Retina (tissue), 1 donor: ENCODE measurements at places on chromosomes 16 and 17.

DNA sequence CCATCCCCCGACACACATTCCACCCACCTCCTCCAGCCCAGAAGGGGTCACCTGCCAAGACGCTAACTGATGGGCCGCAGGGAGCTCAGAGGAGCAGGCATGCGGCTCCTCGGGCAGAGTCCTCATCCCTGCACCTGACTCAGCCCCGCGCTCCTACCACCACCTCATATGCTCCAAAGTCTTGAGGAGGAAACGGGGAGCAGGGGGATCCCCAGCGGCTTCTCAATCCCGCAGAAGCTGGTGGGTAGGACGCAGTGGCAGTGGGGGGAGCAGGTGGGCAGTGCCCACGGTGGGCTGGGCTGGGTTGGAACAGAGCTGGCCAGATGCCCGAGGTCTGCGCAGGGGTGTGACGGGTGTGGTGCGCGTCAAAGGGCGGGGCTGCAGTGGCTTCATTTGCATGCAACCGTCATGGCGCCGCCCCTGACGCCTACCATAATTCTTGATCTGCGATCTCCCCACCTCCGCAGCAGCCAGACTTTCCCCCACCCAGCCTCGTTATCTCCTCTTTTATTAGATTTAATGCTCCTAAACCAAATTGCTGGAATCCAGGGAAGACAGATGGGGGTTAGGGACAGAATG is 39.0 kb upstream of the EMP2 start:
- peak; percentile 64 for DNase-seq

- DNase-seq = no peak
Observed at GRCh38 chr16:18039931-18040330, 296.6 kb downstream of the NPIPA8 start.

DNA sequence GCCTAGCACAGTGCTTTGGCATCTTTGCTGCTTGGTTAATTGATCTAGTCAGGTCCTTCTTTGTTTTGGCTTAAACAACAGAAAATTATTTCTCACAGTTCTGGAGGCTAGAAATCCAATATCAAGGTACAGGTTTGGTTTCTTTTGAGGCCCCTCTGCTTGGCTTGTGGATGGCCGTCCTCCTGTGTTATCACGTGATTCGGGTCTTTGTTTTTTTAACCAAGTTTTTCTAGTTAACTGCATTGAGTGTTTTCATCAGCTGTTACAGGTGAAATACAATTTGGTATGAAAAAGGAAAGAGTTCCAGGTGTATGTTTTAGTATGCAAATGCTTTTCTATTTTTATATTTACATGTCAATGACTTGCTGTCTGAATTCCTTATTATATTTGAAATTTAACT is 2.8 kb downstream of the NLK start:
- no peak for DNase-seq

DNA sequence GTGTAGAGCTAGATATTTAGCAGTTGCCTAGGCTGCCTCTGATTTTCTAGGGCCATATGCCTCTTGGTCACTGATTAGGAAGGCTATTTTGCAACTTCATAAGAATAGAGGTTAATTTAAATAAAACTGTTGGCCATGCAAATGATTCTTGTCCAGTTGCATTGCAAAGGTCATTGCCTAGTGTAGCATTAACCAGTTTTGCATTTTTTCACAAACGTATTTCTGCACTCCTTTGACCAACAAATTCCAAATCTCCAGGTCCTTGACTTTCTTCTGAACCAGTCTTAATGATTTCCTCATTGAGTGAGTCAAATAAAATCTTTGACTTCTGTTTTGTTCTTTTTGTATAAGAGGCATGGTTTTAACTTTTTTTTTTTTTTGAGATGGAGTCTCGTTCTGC is 33.5 kb downstream of the ERCC4 start:
- no peak for DNase-seq

- no peak for DNase-seq
Observed at GRCh38 chr16:12461201-12461600, 342.5 kb downstream of the CPPED1 start.

- peak; percentile 78 for DNase-seq
Observed at GRCh38 chr17:21376081-21376758, at the start of gene KCNJ12. TSS of gene KCNJ12 (plus strand) at chr17:21376357. CDS start at chr17:21415343, 38,986 bp downstream.

- DNase-seq = no peak
Observed at GRCh38 chr17:67559381-67559966, 158.3 kb upstream of the NOL11 start.

DNA sequence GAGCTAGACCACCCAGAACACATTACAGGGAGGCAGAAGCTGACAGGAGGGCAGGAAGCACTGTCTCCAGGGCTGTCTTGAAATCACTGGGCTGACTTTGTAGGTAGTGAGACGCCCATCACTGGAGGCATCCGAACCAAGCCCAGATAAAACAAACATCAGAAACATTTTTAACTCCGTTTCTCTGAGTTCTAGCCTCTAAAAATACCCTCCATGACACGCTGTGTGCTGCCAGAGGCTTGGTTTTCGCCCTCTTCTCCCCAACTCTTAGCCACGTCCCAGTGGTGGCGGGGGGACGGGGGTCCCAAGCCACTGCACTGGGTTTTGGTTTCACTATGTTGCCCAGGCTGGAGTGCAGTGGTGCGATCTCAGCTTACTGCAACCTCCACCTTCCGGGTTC is 1.2 kb downstream of the CEP295NL start:
- DNase-seq = no peak

- DNase-seq = no peak
Observed at GRCh38 chr16:526181-527014, 1.1 kb upstream of the CAPN15 start.

GRCh38 chr17:6780886-6781285 is 4.9 kb downstream of the FBXO39 start:
- DNase-seq = no peak

- peak; percentile 92 for DNase-seq
Observed at GRCh38 chr16:84511180-84511800, 6.8 kb upstream of the MEAK7 start.

DNA sequence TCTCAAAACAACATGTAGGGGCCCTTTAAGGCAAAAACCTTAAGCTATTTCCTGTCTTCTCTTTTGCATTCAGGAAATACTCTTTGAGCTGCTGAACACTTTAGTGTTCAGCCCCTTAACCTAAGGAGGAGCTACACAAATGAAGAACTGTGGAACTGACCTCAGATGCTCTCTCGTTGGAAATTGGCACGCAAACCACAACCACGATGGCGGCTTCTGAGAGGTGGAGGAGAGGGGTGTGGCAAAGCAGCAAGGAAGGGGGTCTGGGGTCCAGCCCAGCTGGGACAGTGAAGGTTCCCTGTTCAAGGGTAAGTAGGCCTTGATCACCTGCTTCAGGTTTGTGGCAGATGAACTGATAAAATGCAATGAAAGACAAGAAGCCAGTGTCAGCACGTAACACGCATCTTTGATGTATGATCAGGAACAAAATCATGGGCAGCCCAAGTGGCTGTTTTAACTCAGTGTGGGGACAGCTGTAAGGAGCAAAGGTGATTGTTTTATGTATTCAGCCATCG is 291.6 kb upstream of the TNRC6C start:
- no peak for DNase-seq

DNA sequence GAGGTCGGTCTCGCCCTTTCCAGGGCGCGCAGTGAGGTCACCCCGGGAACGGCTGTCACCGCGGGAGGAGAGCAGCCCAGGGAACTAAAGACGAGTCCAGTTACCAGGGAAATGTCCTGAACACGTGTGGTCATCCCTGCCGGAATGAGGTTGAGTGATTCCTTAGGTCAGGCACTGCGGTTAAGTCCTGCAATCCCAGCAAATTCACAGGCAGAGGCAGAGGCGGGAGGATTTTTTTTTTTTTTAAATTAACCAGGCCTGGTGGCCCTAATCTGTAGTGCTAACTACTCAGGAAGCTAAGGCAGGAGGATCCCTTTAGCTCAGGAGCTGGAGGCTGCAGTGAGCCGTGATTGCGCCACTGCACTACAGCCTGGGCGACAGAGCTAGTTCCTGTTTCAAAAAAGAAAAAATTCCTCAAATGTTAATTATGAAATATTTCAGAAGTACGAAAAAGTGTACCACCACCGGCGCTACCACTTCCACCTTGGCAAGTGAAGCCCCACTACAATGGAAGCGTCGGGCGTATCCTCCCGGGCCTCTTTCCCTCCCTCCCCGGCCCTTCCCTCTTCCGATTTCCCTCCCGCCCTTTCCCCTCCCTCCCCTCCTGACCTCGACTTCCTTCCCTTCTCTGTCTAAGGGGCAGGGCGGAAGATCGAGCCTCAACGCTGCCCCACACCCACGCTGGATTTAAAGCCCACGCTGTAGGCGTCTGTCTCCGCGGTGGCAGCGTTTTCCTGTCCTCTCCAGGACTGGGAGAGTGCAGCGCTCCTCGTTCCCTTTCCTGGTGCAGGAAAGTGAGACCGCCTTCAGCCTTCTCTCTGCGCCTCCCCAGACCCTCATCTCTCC is 27.3 kb downstream of the SLFN11 start:
- peak; percentile 70 for DNase-seq

- no peak for DNase-seq
Observed at GRCh38 chr17:5049314-5049841, 14.2 kb upstream of the SLC52A1 start.

DNA sequence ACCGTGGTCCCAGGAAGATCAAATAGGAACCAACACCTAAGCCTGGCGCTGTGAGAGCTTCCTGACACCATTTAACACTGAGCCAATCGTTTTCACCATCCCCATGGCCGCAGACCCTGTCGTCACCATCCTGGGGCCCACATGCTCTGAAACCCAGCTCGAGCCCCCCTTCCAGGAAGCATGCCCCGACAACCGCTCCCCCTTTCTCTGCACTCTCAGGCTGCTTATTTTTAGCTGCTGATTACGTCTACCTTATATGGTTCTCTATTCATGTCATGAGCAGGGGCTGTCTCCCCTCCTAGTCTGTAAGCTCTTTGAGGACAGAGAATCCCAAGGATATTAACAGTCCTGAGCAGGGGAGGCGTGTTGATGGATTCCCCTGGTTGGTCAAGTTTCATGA is 10.5 kb downstream of the SRL start:
- no peak for DNase-seq

DNA sequence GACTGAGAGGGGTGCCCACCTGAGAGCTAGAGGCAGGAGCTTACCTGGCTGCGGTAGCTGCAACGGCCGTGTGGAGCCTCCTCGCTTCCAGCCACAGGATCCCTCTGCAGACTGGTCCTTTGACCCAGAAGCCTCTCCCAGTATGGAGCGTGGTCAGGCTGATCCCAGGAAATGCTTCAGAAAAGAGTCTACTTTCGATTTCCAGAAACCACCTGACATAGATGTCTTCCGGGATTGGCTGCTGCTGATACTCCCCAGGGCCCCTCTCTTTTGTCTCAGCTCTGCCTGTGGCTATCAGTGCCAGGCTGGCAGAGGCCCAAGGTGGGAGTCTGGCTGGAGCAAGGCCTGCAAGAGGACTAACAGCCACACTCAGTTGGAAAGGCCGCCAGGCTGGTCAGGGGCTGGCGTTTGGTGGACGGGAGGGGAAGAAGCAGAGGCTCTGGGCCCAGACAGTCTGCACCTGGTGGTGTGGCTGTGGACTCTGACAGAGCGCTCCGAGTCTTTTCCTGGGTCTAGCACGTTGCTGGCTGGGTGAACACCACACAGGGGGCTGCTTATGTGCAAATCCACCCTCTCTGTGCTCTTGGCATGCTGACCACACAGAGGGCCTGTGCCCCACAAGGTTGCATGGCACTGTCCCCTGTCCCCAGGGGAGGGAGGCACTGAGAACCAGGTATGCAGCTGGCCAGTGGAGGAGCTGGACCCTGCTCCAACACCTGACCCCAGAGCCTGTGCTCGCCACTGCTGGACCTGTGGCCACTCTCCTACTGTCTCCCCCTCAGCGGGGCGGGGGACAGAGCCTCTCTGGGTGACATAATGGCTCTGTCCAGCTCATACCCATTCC is at the start of gene LGALS3BP:
LGALS3BP (minus strand) TSS at position 144 of the 844 bp plus-strand sequence. CDS start 2,732 bp downstream, outside the sequence.
- DNase-seq = peak; percentile 88

GRCh38 chr17:77115510-77115909 is 25.3 kb upstream of the SEC14L1 start:
- no peak for DNase-seq
